ENCODE measurements at places on chromosomes 3 and 15. TPM values are rescaled to one million over a fixed set of nuclear protein-coding genes. Genes with fewer than 3 reads are reported as not detected.

DNA sequence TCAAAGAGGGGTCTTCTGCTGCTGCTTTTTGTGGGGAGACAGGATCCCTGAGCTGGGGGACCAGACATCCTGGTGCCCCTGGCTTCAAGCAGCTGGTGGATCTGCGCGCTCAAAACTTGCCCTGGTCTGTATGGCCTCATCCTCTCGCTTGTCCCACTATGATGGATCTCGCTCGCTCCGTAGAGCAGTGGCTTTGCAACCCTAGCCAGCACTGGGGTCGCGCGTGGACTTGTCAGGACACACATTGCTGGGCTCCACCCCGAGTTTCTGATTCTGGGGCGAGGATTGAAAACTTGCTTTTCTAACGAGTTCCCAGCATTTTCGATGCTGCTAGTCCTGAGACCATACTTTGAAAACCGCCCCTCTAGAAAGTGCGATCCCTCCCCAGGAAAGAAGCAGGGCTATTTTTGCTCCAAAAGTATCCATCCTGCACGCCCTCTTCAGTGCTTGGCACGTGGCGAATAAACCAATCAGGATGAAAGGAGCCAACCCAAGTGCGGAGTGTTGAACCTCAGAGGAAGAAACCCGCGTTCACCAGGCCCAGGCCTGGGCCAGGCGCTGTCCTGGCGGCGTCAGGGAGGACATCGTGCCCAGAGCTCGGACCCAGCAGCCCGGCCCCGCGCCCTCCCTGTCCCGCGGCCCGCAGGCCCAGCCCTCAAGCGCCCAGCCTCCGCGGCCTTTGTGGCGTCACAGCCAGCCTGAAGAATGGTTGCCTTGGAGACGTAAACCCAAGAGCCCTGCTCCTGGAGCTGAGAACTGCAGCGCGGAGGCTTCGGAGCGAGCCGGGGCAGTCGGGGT lies at the start of gene CFAP100:
Gene CFAP100, plus strand, starts transcription at position 731 of the 798 bp plus-strand sequence. CDS start 1,092 bp downstream, outside the sequence.
- no peak for DNase-seq

DNA sequence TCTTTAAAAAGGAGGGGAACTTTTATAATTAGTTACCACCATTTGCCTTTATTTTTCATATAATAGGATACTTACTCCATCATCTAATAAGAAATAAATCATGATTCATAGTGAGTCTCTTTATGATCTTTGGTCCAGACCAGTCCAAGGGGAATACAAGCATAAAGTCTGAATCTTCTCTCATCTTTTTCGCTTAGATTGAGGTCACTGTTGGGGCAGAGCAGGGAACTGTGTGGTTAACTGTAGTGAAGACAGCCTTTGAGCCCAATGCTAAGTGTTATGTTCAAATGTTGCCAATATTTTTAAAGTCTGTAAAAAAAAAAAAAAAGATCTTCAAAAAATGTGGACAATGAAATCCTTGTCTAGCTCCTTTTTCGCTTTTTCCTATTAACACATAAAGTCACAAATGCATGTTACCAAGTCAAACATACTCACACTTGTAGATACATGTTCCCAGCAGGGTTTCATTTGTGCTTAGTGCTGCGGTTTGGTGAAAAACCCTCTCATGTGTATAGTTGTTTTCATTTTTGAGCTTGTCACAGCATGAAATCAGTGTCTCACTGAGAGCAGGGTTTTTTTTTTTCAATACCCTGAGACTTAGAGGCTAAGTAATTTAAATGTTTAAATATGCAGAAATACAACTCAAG lies 72.1 kb downstream of the EPHA3 start:
- DNase-seq = no peak

- DNase-seq = no peak
These were observed 4.0 kb downstream of the FMN1 start for GRCh38 chr15:33190539-33190938.

DNA sequence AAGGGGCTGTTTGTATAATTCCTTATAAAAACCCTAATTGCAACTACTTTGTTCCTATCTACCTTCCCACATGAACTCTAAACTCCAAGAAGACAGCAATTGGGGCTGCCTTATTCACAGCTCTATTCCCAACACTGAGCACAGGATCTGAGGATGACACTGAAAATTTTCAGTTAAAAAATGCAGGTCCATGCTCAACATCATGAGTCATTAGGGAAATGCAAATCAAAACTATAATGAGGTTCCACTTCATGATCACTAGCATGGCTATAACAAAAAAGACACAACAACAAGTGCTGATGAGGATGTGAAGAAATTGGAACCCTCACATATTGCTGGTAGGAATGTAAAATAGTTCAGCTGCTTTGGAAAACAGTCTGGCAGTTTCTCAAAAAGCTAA lies 12.9 kb downstream of the SUMF1 start:
- no peak for DNase-seq

Gene SI
- not detected for polyA plus RNA-seq

All from BJ (cell line).